Motor neuron (in vitro differentiated cells): ENCODE measurements at places on chromosomes 12 and 14.

DNA sequence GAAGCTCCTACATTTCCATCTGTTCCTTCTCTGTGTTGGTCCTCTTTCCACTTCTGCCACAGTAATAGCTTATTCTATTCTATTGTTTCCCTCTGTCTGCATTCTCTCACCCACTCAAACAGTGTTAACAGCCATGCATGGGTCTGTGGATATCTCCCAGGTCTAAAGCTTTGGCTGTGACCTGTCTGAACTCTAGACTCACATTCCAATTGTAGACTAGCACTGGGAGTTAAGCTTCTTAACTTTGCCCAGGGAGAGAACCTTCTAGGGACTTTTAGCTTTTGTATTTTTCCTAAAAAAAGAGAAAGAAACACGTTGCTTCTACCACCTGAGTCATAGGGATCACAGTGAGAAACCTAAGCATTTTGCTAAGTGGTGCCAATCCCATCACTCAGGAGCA is 36.7 kb downstream of the PTPRR start:
- ATAC-seq = no peak

- no peak for ATAC-seq
Measured at GRCh38 chr12:117718141-117718540, 250.6 kb downstream of the KSR2 start.

DNA sequence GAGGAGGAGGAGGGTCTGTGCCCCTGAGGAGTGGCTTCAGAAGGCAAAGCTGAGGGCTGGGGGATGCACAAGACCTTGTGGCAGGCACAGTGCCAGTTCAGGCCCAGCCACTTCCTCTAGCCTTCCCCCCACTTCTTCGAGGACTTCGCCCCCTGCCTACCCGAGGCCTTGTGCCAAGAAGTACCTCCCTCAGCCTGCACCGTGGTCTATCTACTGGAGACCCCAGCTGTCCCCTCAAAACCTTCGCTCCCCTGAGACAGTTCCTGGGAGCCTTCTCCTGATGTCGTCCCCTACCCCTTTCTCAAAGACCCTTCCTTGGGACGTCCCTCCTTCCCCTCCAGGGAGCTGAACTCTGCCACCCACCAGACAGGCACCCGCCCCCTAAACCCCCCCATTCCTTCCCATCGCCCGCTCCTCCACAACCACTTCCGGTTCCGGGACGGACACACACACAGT is 604 bp downstream of the ZNF384 start:
- ATAC-seq = no peak

DNA sequence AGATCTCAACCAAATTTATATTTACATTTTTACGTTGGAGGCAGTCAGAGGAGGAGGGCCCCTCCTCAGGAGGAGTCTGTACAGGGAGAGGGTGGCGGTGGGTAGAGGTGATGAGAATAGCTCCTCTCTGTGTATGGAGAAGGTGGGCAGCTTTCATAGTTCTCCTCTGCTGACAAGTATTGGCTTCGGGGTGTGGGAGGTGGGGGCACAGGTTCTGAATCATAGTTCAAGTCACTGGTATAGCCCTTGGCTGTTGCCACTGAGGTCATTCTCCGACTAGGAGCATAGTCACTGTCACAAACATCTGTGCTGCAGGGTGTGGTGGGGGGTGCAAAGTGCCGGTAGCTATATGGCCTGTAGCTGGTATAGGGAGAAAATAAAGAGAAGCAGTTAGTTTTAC is 50.3 kb downstream of the BCL2L14 start:
- peak; percentile 93 for ATAC-seq

- ATAC-seq = peak; percentile 85
Measured at GRCh38 chr12:106303202-106303820, 778 bp downstream of the TCP11L2 start.

GRCh38 chr12:124532331-124532750 is 35.1 kb downstream of the NCOR2 start:
- no peak for ATAC-seq

DNA sequence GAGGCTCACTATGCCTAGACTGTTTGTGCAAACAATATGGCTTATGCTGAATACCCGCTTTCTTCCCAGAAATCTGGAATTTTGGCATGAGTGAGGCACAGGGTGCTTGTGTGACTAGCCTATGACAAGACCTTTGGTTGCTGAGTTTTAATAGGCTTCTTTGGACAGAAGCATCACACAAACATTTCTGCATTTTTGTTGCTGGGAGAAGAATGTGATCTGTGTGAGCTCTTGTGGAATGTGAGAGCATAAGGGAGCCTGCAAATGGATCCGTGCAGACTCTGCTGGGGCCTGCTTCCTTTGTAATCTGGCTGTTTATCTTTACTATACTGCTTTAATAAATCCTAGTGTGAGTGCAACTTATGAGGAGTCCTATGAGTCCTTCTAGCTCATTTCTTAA is 83.0 kb upstream of the ZDHHC17 start:
- ATAC-seq = peak; percentile 84

DNA sequence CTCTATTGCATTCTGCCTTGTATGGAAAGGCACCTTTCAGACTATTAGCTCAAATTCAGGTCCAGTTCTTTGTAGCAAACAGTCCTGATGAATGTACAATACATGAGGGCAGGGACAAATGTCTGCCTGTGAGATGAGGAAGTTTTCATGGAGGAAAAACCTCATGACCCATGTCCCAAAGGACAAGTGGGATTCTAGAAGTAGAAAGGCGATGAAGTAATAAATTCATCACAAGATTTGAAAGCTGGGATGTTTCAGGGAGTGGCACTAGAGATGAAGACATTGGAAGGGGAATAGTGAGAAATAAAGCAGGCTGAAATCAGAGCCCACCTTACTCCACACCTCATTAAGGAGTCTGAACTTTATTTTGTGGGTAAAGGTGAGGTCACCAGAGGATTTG is 4.2 kb downstream of the CORO1C start:
- ATAC-seq = no peak

- no peak for ATAC-seq
Measured at GRCh38 chr12:75561921-75562320, 50.5 kb upstream of the KRR1 start.

DNA sequence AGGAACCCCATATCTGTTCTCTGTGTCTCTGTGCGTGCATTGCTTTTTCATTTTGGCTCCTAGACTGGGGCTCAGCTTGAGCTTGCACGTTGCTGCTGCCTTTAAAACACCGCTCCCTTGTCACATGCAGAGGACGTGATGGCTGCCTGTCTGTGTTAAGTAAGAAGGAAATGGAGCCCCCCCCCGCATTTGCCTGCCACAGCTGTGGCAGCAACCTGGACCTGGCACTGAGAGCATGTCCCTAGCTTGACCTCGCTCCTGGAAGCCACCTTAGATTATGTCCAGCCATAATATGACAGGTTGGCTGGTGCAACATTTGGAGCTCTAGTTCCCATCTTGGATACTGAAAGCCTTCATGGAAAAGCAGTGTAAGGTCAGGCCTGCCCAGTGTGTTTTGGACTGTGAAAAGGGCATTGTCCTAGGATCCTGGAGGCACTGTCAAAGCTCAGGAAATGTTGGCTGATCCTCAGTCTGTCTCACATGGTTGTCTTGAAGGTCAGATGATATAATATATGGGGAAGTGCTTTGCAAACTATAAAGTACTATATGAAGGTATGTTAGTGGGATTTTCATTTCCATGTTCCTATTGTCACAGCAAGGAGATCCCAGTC is 73.8 kb downstream of the PRKCH start:
- ATAC-seq = no peak

DNA sequence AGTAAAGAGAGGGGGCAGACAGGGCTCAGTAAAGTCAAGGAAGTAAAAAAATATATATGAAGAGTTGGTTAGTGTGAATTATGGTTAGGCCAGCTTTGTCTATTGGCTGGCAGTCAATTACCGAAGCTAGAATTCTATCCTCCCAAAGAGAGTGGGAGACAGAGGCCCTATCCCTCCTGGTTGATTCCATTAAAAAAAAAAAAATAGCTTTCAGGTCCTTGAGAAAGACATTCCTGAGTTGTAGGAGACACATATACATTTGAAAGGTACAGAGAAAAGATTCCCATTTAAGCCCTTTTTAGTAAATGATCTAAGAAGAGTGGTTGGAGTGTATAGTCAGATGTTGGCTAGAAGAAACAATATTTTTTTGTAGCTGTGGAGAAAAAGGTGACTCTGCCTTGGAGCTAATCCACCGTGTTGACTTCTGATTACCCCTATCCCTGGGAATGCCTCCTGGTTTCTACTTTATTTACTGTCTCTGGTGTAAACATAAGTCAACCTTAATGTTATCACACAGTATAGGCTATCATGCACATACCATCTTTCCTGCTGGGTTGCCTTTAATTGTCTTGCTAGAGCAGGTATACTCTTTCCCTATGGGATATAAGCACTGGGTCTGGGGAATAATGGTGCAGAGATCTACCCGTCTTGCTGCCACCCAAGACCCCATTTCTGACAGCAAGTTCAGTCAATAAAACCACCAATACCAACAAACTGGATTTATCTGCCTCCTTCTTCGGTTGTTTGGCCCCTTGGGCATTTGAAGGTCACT is 859.9 kb upstream of the ATXN7L3B start:
- no peak for ATAC-seq

DNA sequence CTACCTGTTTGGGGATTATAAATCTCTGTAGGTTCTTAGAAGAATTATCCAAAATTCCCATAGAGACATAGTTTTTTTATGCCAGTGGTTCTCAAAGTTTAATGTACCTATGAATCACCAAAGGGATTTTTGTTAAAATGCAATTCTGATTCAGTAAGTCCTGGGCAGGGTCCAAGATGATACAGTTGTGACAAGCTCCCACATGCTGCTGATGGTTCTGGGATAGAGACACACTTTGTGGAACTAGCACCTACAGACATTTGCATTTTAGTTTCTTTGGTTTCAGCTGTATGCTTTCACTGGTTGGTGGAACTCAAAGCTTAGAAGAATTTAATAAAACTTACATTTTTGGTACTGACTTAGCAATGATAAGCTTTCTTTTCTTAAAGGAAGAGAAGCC is 80.4 kb downstream of the PTCSC3 start:
- ATAC-seq = no peak

DNA sequence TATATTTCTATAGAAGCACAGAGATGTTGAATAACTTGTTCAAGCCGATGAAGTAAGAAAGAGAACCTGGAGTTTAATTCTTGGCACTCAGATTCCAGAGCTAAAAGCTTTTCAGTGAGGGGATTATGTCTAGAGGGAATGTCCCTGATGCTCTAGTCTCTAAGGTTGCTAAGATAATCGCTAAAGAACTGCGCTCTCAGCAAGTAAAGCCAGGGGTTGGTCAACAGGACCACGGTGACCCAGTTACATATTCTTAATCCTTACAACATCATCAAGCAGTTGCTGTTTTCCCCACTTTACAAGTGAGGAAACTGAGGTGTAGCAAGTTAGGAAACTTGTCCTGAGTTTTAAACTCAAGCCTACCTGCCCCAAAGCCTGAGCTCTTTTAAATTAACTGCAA is 110.8 kb downstream of the DAD1 start:
- no peak for ATAC-seq

DNA sequence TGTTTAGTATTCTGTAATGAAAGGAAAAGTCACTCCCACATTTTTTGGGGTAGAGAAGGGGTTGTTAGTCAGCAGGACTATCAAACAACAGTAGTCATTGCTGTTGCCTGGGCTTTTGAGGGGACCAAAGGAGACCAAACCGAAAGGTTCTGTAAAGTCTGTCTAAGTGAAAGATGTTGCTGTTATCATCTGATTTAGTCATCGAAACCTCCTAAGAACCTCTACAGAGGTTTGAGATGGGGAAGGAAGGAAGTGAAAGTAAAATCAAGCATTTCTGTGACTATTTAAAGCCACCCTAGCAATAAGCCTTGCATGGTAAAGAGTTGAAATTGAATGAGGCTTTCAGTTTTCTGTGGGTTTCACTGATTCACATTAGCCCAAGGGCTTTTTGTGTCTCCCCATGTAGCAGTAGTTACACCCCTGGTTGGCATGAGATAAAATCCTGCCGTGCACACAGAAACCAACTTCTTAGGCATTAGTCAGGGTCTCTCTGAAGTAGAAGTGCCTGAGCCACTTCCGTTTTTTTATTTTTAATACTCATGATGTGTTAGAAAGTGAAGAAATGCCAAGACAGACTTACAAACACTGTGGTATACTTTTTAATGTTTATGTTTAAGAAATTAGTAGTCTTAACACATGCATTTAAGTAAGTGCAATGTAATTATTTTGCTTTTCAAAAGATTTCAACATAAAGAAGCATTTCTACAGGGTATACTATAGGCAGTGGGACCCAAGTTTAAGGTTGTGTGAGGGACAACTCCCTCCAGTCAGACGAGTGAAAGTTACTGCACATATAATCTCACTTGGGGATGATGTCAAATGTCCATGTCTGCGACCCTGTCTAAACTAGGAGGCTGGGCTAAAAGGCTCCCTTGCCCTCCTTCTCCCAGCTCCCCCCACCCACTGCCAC is 50.4 kb downstream of the DYRK2 start:
- no peak for ATAC-seq

GRCh38 chr14:49853572-49854375 is 1.2 kb upstream of the NEMF start:
- ATAC-seq = no peak

DNA sequence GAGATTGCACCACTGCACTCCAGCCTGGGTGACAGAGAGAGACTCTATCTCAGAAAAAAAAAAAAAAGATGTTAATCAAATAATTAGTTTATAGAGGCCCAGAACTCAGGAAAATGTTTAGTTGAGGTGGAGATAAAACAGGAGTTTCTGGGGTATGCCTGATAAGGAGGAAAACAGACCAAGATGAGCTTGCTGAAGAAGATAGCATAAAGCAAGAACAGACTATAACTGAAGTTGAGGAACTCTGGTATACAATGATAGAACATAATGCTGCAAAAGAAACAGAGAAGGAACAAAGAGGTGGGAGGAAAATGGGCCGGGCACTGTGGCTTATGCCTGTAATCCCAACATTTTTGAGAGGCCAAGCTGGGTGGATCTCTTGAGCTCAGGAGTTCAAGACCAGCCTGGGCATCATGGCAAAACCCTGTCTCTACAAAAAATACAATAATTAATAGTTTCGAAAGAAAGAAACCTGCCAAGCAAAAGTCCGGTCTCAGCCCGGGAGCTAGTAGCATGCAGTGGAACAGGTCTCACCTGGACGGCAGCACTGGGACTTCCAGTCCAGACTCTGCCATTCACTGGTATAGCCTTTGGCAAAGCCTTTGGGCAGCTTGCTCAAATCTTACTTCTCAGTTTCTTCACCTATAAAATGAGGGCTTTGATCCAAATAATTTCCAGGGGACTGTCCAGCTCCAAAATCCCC is 25.4 kb downstream of the SLC35E3 start:
- ATAC-seq = no peak

GRCh38 chr14:105059925-105060565 is 5.2 kb downstream of the GPR132 start:
- no peak for ATAC-seq

GRCh38 chr12:45426294-45426693 is 210.4 kb downstream of the ANO6 start:
- ATAC-seq = no peak

DNA sequence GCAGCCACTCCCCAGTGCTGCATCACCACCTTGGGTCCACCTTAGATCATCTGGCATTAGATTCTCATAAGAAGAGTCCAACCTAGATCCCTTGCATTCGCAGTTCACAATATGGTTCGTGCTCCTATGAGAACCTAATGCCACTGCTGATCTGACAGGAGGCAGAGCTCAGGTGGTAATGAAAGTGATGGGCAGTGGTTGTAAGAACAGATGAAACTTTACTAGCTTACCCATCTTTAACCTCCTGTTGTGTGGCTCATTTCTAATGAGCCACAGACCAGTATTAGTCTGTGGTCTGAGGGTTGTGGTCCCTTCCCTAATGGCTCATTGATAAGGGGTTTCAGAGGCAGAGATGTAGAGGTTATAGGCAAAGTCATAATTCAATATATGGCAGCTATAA is 615.9 kb upstream of the MIS18BP1 start:
- ATAC-seq = no peak

GRCh38 chr12:109863847-109864712 is 16.3 kb downstream of the GLTP start:
- no peak for ATAC-seq

GRCh38 chr14:96960598-96961116 is 163.5 kb downstream of the VRK1 start:
- ATAC-seq = no peak
